ENCODE measurements at places on chromosomes 3 and 15.

DNA sequence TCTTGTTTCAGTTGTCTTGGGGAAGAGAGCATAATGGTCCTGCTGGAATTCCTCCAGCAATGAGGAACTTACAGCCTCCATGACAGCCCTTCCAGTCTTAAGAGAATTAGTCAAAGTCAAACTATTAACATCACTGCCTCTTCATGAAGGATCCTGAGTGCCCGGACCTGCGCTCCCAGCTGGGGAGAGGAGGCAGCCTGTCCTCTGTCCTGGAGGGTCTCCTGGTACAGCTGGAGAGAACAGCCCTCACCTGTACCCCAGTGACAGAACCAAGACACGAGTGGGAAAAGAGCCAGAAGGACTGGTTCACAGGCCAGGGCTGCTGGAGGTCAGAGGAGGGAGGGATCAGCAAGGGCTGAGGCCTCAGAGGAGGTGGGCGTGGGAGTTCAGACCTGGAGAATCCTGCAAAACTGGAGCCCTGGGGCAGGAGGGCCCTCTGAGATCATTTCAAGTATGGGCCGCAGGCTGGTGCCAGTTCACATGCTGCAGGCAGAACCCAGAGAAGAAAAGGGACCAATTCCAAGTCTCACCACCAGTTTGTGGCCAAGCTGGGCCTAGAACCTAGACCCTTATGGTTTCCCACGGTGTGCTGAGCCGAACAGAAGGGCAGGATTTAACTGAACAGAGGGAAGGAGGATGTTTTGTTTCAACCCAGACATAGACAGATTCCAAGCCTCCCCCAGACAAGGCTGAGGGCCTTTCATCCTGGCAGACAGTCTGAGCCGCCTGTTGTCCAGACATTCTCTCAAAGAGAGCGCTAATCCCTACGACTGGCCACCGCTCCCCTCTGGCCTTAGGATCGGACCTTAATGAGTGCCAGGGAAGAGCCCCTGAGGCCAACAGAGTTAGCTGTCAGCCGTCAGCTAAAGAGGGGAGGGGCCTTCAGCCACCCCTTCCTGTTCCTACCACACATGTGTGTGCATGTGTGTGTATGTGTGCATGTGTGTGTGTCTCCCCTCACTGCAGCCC, 18.2 kb downstream of the LOXL1 start:
- DNase-seq: no peak

GRCh38 chr3:151156618-151157216, 46.3 kb downstream of the GPR171 start:
- peak; percentile 57 for DNase-seq

GRCh38 chr3:181431748-181432147, 280.0 kb upstream of the SOX2 start:
- DNase-seq: no peak

- DNase-seq: no peak
These were observed 5.7 kb downstream of the EIF4G1 start for GRCh38 chr3:184320104-184320445.

- DNase-seq: no peak
These were observed 314.7 kb upstream of the CFAP20DC start for GRCh38 chr3:59364496-59364895.

GRCh38 chr15:98083203-98083910, 122.9 kb downstream of the ARRDC4 start:
- DNase-seq: no peak

DNA sequence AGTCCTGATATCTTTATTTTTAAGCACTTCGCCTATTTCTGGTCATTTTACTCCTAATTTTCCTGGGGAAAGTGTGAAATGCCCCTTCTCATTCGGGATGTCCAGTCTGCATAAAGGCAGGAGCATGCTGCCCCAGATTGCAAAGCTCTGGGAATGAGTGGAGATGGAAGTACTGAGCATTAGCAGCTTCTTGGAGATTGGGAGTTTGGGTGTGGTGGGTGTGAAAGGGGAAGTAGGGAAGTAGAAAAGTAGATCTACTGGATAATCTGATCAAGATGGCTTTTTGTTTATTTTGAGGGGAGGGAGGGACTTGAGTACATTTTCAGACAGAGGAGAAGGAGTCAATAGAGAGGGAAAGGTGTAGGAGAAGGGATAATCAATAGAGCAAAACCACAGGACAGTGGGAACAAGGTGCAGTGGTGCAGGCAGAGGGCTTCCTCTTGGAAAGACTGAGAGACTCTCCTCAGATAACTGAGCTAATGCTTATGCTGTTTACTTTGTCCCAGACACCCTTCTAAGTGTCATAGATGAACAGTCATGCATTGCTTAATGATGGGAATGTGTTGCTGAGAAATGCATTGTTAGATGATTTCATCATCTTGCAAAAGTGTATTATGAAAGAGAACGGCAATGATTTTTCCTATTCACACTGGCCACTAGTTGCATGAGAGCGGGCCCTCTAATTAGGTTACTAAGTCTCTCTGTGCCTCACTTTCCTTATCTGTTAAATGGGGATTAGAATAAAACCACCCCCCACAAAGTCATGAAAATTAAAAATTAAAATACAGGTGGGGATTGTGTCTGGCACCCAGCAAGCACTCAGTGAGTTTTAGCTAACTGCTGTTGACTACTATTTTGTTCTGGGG, 45.5 kb downstream of the PHLDB2 start:
- DNase-seq: no peak

- no peak for DNase-seq
These were observed 161.9 kb downstream of the ATG7 start for GRCh38 chr3:11434017-11434526.

- DNase-seq: no peak
These were observed 82.8 kb upstream of the MEX3B start for GRCh38 chr15:82128401-82129148.

Measured in germinal center (tissue), 1 donor.